Natural killer cell treated with Interleukin-12 subunit alpha and Interleukin-12 subunit beta and Interleukin-15 and Interleukin-18, amount 100 ng/mL, for 72 hours (primary cell): ENCODE measurements at places on chromosomes 4 and X.

- no peak overlapping the region for H3K27ac ChIP-seq
- H3K4me3 ChIP-seq, result no peak overlapping the region
- no peaks in the 10 kb centered on the region for H3K4me1 ChIP-seq
- H3K27me3 ChIP-seq, result peaks cover 10% of the 10 kb centered on the region
These were observed 195.0 kb upstream of the GATB start for GRCh38 chr4:151955721-151956380.

DNA sequence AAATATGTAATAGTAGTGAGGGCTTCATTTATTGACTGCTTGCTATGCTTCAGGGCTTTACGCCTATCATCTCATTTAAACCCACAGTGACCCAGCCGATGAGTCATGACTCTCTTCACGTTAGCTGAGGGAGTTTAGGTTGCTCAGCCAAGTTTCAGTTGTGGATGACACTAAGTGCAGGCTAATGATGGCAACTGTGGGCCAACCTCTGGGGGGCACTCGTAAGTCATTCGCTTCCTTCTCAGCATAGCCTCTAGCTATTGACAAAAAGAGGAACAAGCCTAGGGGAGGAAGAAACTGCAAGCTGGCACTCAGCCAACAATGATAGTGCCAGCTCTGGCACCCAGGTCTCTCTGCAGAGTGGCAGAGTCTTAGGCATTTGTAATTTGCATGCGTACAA, 325.0 kb downstream of the ARHGAP10 start:
- peak; percentile 74 for DNase-seq
- H3K4me1 ChIP-seq, result peaks cover 60% of the 10 kb centered on the region
- H3K27ac ChIP-seq, result peak overlapping the region; percentile 80
- H3K36me3 ChIP-seq, result no peaks in the 10 kb centered on the region

DNA sequence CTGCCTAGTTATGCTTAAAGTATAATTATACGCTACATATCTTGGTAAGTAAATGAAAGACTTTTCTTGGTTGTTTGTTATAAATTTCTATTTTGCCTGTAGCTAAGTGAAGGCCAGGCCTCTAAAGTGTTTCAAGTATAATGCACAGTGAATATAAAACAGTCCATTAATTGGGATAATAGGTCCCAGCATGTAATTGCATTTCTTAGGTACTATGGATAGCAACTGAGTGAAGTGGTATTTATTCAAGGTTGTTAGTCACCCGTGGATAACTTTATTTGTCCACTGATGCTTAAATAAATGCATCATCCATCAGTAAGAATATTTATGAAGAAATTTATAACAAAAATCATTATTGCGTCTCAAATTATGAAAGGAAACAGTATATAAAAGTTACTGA, 59.1 kb downstream of the TEX13C start:
- H3K27ac ChIP-seq, result no peak overlapping the region
- no peaks in the 10 kb centered on the region for H3K27me3 ChIP-seq
- no peak for DNase-seq

GRCh38 chr4:128862608-128863311, 53.3 kb downstream of the JADE1 start:
- H3K4me1 ChIP-seq, result peaks cover 52% of the 10 kb centered on the region
- DNase-seq, result peak; percentile 80
- peak overlapping the region; percentile 76 for H3K4me3 ChIP-seq
- H3K27ac ChIP-seq, result peak overlapping the region; percentile 81
- H3K27me3 ChIP-seq, result no peaks in the 10 kb centered on the region
- H3K36me3 ChIP-seq, result peaks cover 39% of the 10 kb centered on the region

DNA sequence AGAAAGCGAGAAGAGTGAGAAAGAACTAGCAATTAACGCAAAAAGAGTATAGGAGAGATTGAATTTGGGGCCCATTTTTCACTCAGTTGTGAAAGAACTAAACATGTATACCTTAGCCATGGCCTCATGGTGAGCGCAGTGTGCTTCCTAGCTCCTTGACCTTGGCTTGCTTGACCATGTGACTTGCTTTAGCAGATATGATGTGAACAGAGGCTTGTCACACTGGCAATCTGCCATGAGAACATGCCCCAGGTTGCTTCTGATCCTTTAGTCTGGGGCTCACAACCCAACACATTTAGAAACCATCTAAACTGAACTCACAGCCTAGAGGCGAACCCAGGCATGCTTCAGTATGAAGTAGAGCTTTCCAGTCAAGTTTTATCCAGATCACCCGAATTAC, 260.1 kb upstream of the FTHL17 start:
- no peak overlapping the region for H3K27ac ChIP-seq
- DNase-seq, result no peak
- H3K27me3 ChIP-seq, result peaks cover 3% of the 10 kb centered on the region
- no peaks in the 10 kb centered on the region for H3K4me1 ChIP-seq
